ENCODE measurements at places on chromosomes 7 and 10.

DNA sequence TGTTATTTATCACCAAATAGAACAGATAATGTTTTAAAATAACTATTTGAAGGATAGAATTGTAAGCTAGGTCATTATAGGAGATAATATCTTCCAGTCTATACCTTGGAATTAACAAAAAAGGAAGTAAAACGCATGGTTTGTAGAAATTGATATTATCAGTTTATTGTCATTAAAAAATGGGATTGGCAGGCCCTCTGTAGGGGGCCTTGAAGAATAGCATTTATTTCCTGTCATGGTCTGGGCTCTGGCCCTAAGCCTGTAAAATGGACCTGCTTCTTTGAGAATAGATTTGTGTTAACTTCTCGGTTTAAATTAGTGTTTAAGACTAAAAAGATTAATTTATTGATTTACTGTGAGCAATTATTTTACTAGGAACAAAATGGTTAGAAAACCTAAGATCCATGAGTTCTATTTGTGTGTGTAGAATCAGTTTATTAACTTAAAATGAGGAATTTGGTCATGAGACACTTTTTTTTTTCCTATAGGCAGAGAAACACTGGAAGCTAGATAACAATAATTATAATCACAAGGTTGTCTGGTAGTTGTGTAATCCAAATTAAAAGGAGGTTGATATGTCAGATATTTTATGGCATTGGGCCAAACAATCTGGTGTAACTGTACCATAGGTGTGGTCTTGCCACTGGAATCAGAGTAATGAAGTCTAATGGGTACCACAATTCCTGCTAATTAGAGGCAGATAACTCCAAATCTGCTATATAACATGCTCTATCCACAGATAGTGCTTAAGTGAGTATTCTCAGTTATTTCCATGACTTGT is 197.4 kb upstream of the FOXP2 start:
- no peaks in the 10 kb centered on the region for H3K4me1 ChIP-seq
- no peak overlapping the region for H3K27ac ChIP-seq
- H3K27me3 ChIP-seq: no peaks in the 10 kb centered on the region
- no peak for DNase-seq
- no peak overlapping the region for H3K4me3 ChIP-seq

DNA sequence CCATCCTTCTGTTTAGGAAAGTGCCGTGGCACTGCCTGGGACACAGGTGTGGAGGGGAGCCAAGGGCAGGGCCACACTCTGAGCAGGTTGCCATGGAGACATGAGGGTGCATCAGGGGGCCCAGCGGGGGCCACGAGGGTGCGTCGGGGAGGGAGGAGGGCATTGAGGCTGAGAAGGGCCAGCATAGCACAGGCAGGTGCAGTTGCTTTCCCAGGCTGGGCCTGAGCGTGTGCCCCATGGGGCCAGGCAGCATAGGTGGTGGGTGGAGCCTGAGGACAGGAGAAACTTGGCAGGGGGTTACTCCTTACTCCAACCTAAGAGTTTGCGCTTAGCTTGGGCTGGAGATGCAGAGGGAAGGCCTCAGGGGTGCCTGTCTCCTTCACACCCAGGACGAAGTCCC is 15.2 kb downstream of the YKT6 start:
- H3K27ac ChIP-seq: no peak overlapping the region
- DNase-seq: no peak
- H3K4me1 ChIP-seq: no peaks in the 10 kb centered on the region
- H3K27me3 ChIP-seq: no peaks in the 10 kb centered on the region
- H3K4me3 ChIP-seq: no peak overlapping the region
- H3K36me3 ChIP-seq: peaks cover 32% of the 10 kb centered on the region

GRCh38 chr7:115273139-115273772 is 351.4 kb downstream of the MDFIC start:
- no peak overlapping the region for H3K27ac ChIP-seq
- no peak overlapping the region for H3K4me3 ChIP-seq
- no peaks in the 10 kb centered on the region for H3K36me3 ChIP-seq

DNA sequence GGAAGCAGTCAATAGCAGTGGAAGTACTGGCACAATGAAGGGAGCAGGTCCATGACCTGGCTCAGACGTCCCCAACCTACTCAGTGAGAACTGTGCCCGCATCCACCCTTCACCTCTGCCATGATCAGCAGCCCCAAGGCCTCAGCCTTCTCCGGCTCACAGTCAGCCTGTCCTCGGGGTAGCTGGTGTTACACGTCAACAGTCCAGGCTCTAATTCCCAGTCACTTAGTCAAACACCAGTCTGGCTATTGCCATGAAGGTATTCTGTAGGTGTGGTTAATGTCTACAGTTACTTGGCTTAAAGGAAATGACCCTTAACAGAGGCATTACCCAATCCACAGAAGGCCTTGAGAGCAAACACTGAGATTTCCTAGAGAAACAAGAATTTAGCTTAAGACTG is 49.1 kb downstream of the GRB10 start:
- H3K27me3 ChIP-seq: no peaks in the 10 kb centered on the region
- no peak for DNase-seq
- H3K4me1 ChIP-seq: no peaks in the 10 kb centered on the region
- no peak overlapping the region for H3K27ac ChIP-seq
- H3K36me3 ChIP-seq: no peaks in the 10 kb centered on the region

DNA sequence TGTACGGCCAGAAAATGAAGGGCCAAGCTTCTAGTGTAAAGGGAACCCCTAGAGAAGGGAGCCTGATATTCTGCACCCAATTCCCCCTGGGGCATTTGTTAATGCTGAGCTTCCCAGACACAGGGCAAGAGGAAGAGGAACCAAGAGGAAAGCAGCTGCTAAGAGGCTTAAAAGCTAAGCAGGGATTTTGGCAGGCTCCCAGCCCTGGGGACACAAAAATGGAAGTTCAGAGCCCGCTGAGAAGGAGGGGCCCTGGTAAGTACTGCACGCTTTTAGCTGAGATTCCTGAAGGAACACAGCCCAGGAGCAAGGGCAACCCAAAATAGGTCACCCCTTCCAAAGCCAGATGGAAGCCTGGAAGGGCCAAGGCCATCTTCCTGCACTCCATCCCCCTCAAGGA is 387.3 kb upstream of the MGMT start:
- no peaks in the 10 kb centered on the region for H3K27me3 ChIP-seq
- no peak overlapping the region for H3K4me3 ChIP-seq
- no peak overlapping the region for H3K27ac ChIP-seq
- no peak for DNase-seq

DNA sequence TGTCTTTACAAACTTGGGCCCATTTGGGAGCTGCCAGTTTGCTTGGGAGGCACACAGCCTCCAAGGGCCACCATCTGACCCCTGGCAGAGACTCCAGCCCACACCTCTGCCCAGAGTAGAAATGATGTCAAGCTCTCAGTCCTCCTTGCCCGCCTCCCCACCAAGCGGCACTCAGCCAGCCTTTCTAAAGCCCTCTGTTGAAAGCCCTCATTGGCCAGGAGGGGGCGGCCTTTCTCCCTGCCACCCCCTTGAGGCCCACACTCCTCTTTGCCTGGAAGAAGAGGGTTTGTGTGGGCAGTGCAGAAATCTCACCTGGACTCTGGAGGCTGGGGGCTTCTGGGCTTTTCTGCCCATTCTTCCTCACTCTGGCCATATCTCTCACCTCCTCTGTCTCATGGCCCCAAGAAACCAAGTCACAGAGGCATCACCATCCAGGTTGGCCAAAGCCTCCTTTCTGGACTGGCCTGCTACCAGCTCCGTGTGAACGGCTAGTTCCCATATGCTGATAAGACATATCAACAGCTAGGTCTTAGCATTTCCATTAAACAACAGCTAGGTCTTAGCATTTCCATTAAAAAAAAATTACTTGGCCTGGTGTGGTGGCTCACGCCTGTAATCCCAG is 36.1 kb downstream of the UBTD1 start:
- no peak overlapping the region for H3K27ac ChIP-seq
- DNase-seq: peak; percentile 21
- H3K4me1 ChIP-seq: no peaks in the 10 kb centered on the region

All from DND-41 (cell line).